ENCODE measurements at places on chromosomes 11 and 22.

DNA sequence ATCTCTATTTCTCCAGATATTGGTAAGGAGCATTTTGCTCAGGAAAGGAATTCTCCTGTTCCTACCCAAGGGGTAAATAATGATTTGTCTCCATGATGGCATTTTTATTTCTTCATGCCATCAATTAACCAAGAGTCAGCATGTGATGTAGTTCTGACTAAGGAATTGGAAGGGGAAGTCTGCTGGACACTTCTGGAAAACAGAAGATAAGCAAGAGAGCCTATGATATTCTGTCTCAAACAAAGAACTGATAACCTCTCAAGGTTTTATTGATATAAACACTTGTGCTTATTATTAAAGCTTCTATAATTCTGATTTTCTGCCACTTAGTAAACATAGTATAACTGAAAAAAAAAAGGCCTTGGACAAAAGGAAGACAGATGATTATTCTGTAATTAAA, 673.0 kb upstream of the CHORDC1 start:
- no peak for DNase-seq

DNA sequence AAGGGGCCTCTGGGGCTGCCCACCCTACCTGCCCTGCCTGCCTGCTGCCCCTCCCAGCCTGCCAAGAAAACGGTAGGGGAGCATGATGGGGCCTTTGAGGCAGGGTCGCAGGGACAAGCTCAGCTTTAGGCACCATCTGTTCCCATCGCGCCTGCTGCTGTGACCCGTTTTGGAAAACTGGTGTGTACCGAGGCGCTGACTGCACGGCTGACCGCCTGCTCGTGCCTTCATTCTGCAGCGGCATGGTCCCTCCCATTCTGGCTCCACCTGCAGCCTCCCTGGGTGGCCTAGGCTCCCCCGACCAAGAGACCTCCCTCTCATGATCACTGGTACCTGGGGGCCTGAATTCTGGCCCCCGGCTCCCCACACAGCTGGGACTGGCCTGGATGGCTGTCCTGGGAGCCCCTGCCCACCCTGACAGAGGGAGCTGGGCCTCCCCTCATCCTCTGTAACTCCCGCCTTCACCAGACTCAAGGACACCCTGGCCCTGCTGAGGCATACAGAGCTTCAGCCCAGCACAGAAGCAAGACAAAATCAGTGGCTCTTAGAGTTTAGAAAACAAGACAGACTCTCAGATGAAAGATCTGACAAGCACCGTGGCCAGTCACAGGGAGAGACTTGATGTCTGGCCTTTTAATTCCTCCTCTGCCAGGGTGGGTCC, 6.5 kb upstream of the MYRF start:
- DNase-seq = no peak

- DNase-seq = no peak
These were observed 720.1 kb downstream of the BRD1 start for GRCh38 chr22:49107561-49107960.

- DNase-seq = no peak
These were observed 2.5 kb upstream of the RCOR2 start for GRCh38 chr11:63919267-63920125.

DNA sequence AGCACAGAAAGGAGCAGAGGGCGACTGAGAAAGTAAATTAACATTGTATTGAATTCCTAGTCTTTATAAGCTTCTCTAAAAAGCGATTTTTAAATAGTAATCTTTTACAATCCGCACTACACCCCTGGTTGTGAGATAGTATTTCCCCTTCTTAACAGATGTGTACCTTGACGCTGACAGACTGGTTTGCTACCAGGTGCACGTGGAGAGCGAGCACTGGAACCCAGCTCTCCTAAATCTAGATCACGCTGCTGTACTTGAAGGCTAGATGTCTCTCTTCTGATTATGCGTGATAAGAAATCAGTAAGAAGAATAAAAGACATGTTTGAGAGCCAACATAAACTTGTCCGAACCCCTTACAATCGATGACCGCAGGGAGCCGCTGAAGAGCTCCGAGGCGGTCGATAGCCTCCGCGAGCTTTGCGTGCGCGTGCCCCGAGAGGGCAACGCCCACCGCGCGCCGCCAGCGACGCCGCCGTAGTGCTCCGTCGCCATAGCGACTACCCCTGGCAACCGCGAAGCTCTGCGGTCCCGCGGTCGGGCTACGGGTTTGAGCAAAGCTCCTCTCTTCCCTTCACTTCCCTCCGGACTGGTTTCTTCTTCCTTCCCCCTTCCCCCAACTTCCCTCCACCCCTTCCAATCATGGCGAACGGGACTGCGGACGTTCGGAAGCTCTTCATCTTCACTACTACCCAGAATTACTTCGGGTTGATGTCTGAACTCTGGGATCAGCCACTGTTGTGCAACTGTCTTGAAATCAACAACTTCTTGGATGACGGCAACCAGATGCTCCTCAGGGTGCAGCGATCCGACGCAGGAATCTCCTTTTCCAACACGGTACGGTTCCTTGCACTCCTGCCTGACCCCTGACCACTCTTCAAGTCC, at the start of gene DYNC2H1:
Gene DYNC2H1 (plus strand): TSS at position 494 of the 885 bp plus-strand sequence. CDS start 149 bp downstream, at position 643.
- DNase-seq = peak; percentile 95

GRCh38 chr11:71428861-71429435, 19.2 kb downstream of the DHCR7 start:
- DNase-seq = no peak

Measured in erythroblast (primary cell).